ENCODE measurements at places on chromosomes 11 and 22. TPM values are rescaled to one million over a fixed set of nuclear protein-coding genes. Genes with fewer than 3 reads are reported as not detected.
A peak's percentile ranks its signal among the peaks of the same experiment; 100 is the strongest.

- peak overlapping the region; percentile 77 for H3K27ac ChIP-seq
- H3K36me3 ChIP-seq: no peaks in the 10 kb centered on the region
- H3K4me3 ChIP-seq: peak overlapping the region; percentile 36
Observed at GRCh38 chr22:46131151-46131587, 19.2 kb upstream of the PPARA start.

DNA sequence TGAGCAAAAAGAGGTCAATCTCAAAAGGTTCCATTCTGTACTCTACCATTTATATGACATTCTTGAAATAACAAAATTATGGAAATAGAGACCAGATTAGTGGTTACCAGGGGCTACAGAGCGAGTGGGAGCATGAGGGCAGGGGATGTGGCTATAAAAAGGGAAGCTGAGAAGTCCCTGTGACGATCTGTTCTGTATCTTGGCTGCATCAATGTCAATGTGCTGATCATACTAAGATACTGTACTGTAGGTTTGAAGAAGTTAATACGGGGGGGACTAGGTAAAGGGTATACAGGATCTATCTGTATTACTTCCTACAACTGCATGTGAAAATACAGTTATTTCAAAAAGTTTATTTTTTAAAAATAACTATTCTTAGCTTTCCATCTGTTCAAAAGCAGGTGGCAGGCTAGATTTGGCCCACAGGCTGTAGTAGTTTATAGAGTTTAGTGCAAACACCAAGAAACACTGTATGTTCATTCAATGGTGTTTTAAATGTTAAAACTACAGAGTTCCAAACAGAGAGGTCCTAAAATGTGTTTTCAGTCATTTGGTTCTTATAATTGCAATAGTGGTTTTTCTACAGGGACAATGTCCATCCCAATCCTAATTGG, 78.2 kb downstream of the SMCO4 start:
- no peaks in the 10 kb centered on the region for H3K4me1 ChIP-seq
- H3K27ac ChIP-seq: no peak overlapping the region
- H3K27me3 ChIP-seq: no peaks in the 10 kb centered on the region
- no peak for DNase-seq

DNA sequence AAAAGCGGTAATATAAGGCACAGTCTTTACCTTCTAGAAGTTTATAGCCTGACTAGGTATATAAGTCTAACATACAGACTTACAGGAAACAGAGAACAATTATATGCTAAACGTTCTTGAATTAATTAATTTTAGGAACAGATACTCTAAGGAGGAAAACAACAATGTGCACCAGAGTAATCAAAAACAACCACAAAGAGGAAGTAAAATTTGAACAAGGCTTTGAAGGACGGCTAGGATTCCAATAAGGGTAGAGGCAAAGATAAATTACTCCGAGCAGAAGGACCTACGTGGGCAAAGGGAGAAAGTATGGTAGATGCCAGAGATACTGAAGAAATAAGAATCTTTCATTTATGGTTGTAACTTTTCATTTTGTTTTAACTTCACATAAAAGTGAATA, 54.4 kb downstream of the ENTHD1 start:
- no peak for DNase-seq
- H3K27me3 ChIP-seq: no peaks in the 10 kb centered on the region
- no peaks in the 10 kb centered on the region for H3K36me3 ChIP-seq
- H3K4me1 ChIP-seq: no peaks in the 10 kb centered on the region

GRCh38 chr11:12223771-12224536, 113.6 kb downstream of the MICAL2 start:
- H3K4me1 ChIP-seq: peaks cover 10% of the 10 kb centered on the region
- no peak overlapping the region for H3K4me3 ChIP-seq
- no peak overlapping the region for H3K27ac ChIP-seq
- H3K27me3 ChIP-seq: no peaks in the 10 kb centered on the region
- H3K36me3 ChIP-seq: peaks cover 23% of the 10 kb centered on the region
- no peak for DNase-seq

DNA sequence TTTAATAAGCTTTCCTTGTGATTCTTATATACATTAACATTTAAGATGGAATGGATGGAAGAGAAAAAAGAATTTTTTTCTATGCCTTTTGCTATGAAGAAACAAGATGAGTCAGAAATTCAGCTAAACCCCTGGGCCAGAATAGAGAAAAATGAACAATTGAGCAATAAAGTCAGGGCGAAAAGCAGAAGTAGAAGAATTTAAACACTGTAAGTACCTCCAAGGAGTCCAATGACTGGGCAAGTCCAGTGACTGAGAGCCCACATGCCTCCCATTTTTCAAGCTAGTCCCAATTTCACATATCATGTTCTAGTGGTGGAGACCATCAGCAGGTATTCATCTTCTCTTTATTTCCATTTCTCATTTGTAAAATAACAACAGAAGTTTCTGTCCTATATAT, 18.6 kb upstream of the APLP2 start:
- no peaks in the 10 kb centered on the region for H3K4me1 ChIP-seq
- no peaks in the 10 kb centered on the region for H3K27me3 ChIP-seq
- no peak overlapping the region for H3K4me3 ChIP-seq

GRCh38 chr11:3130269-3131071, 34.6 kb downstream of the OSBPL5 start:
- no peaks in the 10 kb centered on the region for H3K4me1 ChIP-seq
- H3K27me3 ChIP-seq: no peaks in the 10 kb centered on the region
- H3K36me3 ChIP-seq: no peaks in the 10 kb centered on the region
- H3K4me3 ChIP-seq: no peak overlapping the region
- DNase-seq: no peak
- no peak overlapping the region for H3K27ac ChIP-seq

DNA sequence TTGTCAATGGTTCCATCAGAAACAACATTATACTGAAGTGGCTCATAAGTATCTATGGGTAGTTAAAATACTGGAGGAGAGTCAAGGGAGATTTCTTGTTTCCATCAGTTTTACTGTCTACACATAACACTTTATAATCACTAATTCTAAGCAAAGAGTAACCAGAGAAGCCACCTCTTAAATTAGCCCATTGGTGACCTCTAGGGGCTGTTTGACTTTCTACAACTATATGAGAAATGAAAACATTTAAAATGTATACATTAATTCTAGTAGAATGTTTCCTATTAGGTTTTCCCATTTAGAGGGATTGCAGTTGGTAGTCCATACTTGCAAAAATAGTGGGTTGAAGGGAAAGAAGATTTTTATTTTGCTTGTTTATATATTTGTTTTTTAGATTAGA, 504.3 kb downstream of the FAM181B start:
- no peak for DNase-seq
- no peaks in the 10 kb centered on the region for H3K36me3 ChIP-seq
- no peaks in the 10 kb centered on the region for H3K27me3 ChIP-seq
- no peak overlapping the region for H3K27ac ChIP-seq

DNA sequence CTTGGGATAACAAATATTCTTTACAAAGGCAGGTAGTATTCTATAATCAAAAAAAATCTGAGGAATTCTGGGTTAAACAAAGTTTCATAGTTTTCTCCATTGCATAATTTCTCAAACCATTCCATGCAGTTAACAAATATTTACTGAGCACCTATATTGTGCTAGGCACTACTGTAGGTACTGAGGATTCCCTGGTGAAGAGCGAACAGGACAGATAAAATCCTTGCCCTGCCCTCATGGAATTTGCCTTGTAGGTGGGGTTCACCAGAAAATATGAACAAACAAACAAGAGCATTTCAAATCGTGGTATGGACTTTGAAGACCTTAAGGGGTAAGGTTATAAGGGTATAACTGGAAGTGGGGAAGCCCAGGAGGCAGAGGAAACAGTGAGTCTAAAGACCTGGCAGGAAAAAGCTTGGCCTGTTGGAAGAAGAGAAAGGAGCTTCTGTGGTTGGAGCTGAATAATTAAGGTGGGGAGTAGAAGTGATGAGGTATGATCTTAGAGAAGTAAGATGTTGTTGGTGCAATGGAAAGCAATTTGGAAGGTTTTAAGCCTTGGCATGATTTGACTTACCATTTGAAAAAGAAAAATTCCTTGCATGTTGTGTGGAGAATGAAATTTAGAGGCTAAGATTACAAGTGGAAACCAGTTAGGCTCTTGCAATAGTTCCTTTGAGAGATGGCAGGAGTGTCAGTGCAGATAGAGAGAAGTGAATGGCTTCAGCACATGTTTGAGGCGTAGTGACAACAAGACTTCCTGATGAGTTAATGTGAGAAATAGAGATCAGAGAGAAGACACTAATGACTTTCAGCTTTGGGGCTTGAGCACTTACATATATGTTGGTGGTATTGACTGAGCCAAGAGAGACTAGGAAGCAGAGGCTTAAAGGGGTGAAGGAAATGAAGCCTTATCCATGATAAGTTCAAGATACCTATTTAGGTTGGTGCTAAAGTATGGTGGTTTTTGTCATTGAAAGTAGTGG, 55.7 kb upstream of the PICALM start:
- H3K4me1 ChIP-seq: peaks cover 9% of the 10 kb centered on the region
- no peaks in the 10 kb centered on the region for H3K27me3 ChIP-seq
- H3K4me3 ChIP-seq: no peak overlapping the region
- no peak for DNase-seq

GRCh38 chr11:26045082-26045481, 286.8 kb upstream of the ANO3 start:
- no peak for DNase-seq
- H3K4me1 ChIP-seq: no peaks in the 10 kb centered on the region
- H3K36me3 ChIP-seq: no peaks in the 10 kb centered on the region
- no peaks in the 10 kb centered on the region for H3K27me3 ChIP-seq
- H3K27ac ChIP-seq: no peak overlapping the region
- no peak overlapping the region for H3K4me3 ChIP-seq

DNA sequence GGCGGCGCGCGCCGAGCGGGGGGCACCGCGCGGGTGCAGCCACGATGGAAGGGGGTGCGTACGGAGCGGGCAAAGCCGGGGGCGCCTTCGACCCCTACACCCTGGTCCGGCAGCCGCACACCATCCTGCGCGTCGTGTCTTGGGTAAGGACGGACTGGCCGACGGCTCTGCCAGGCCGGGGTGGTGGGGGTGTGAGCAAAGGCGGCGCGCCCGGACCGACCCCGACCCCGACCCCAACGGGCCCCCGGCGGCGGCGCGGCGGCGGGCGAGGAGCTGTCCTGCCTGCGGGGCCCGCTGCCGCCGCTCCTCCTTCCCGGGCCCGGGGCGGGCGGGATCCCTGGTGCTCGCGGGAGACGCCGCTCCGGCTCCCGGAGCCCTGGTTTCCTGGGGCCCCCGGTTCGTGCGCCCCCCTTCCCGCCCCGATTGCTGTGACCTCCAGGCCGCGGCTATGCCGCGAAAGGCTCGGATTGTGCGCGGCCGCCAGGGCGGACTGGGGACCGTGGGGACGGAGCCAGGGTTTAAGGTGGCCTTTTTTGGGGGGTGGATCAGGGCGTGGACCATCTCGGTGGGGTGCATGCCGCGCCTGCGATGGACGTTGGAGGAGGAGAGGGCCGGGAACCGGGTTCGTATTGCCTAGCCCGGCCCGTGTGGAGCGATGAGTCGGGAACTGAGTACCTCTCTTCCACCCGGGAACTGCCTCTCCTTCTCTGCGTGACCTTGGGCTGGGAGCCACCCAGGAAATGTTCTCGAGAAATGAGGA, at the start of gene SYNGR1:
TSS of gene SYNGR1 (plus strand) at position 25 of the 760 bp plus-strand sequence. CDS start at position 45, 20 bp downstream.
- peak within 1 kb of the TSS; percentile 58 for H3K4me3 ChIP-seq
- no peak within 1 kb of the TSS for H3K27ac ChIP-seq
- no peak for DNase-seq
- no peaks in the 10 kb centered on the region for H3K27me3 ChIP-seq

DNA sequence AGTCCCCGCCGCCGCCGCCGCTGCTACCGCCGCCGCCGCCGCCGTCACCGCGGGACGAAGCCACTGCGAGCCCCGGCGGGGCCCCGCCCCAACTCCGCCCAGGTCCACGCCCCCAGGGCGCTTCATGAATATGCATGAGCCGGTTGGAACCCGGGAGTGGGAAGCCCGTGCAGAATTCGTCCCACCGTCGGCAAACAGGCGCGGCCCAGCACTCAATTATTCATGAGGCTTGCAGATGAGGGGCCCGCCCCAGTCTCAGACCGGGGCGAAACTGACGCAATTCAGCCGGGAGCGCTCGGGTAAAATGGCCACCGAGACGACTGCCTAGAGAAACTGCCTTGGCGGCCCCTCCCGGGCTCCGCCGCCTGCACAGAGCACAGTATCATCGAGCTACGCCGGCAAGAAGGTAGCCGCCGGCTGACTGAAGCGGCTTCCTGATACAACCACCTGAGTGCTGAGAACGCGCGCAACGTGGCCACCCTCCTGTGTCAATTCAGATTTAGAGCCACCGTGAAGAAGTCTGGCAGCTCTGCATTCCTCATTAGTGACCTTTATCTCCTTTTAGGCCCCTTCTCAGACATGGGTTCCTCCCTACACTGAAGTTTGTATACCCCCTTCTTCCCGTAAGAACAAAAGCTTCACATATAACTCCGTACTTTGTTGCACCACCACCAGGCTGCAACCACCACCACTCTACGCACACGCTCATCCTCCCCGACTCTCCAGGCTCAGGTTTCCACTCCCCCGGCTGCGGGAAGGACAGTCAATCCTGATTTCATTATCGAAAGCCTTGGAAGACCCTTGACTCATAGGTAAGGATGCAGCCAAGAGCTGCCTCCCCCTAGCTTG, at the start of gene TNKS1BP1:
TSS of gene TNKS1BP1 (minus strand) at position 67 of the 849 bp plus-strand sequence. CDS start 3,067 bp downstream, outside the sequence.
- peak within 1 kb of the TSS; percentile 65 for H3K4me3 ChIP-seq
- peak within 1 kb of the TSS; percentile 88 for H3K27ac ChIP-seq
- H3K36me3 ChIP-seq: peaks cover 21% of the 10 kb centered on the region
- H3K27me3 ChIP-seq: no peaks in the 10 kb centered on the region
- peak; percentile 99 for DNase-seq
- peaks cover 38% of the 10 kb centered on the region for H3K4me1 ChIP-seq

The FOLR2 gene
- 15.2 TPM for total RNA-seq

The ZNF214 gene
- total RNA-seq: 2.3 TPM

The C22orf42 gene
- not detected for total RNA-seq

The MS4A1 gene
- total RNA-seq: 0.18 TPM
